Bronchial smooth muscle cell (primary cell): ENCODE measurements at places on chromosomes 6 and 20. TPM values are rescaled to one million over a fixed set of nuclear protein-coding genes. Genes with fewer than 3 reads are reported as not detected.

The ZBTB12 gene
- total RNA-seq: 9.6 and 14.6 TPM in 2 replicates

The WFDC10B gene
- 0.26 TPM in 1 of 2 replicates, not detected in the other for total RNA-seq

The XKR7 gene
- not detected in 2 replicates for total RNA-seq

The CPNE5 gene
- 0.47 TPM in 1 of 2 replicates, not detected in the other for total RNA-seq

The BTBD3 gene
- 13.4 and 21.6 TPM in 2 replicates for total RNA-seq

The IP6K3 gene
- total RNA-seq: not detected in 2 replicates

The NOX3 gene
- not detected in 2 replicates for total RNA-seq

The FBXO30 gene
- 14.2 and 15.5 TPM in 2 replicates for total RNA-seq

The AGER gene
- 0.16 and 0.17 TPM in 2 replicates for total RNA-seq

The NKAIN4 gene
- not detected in 2 replicates for total RNA-seq

The RUNX2 gene
- total RNA-seq: 0.52 and 1.3 TPM in 2 replicates

The VSTM2L gene
- 0.32 and 2.7 TPM in 2 replicates for total RNA-seq
